ENCODE measurements at places on chromosomes 5 and 9. TPM values are rescaled to one million over a fixed set of nuclear protein-coding genes. Genes with fewer than 3 reads are reported as not detected.

The ABO gene
- not detected for polyA plus RNA-seq

The SMIM32 gene
- polyA plus RNA-seq: not detected

The TLX3 gene
- not detected for polyA plus RNA-seq

GRCh38 chr5:175572886-175573285 is 85.0 kb upstream of the HRH2 start:
- no peak for DNase-seq

The CAST gene
- polyA plus RNA-seq: 46.7 TPM

DNA sequence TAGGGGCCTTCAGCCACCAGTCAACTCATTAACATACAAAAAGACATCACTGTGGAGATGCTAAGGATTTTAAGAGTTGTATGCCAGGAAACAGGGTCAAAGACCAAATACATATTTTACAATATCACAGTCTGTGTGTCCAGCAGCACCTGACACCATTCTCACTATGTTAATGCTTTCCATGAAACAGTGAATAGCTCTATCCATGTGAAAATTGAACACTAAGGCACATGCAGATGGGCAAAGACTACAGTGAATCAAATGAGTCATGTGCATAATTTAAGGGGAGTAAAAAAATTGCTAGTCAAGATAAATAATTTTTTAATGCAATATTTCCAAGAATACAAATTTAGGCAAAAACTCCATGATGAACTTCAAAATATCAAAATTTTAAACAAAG is 7.6 kb upstream of the SPATA31E1 start:
- DNase-seq: no peak

The SPIN1 gene
- 24.0 TPM for polyA plus RNA-seq

The SARDH gene
- polyA plus RNA-seq: not detected

GRCh38 chr5:151093476-151093889 is 12.6 kb upstream of the TNIP1 start:
- DNase-seq: no peak

- DNase-seq: no peak
These were observed 51.5 kb downstream of the SLC44A1 start for GRCh38 chr9:105295986-105296385.

The SV2C gene
- polyA plus RNA-seq: not detected

GRCh38 chr9:106779796-106780195 is 83.2 kb upstream of the ZNF462 start:
- no peak for DNase-seq

DNA sequence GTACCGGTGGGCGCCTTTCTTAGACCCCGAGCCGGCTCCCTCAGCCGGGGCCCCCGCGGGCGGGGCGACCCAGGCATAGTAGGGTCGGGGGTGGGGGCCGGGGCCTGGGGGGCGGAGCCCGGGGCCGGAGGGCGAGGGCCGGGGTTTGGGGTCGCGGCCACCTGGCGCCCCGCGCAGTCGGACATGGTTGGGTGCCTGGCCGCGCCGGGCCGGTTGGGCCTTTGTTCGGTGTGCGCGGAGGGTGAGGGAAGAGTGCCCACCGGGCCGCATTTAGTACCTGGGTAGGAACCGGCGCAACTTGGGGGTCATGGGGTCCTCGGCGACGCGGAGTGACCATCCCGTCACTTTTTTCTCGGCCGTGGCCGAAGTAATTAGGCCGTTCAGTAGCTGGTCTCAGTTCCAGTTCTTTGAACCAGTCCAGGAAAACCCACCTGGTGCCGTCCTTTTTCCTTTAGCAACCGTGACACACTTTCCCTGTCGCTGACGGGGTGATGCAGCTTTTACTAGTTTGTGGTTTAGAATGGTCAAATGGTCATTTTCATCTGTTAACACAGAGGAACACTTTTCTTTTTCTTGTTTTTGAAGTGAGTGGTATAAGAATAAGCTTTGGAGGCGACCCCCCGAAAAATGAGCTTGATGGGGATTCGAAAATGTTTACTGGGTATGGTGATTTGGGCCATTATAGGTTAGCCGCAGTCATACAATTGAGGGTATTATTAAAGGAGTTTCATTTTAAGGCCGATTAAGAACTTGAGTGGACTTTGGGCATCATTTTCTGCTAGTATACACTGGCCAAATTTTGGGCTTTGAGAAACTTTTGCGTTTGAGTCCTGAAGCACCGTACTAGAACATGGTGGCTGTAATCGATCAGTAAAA is 589 bp downstream of the CKS2 start:
- DNase-seq: no peak

DNA sequence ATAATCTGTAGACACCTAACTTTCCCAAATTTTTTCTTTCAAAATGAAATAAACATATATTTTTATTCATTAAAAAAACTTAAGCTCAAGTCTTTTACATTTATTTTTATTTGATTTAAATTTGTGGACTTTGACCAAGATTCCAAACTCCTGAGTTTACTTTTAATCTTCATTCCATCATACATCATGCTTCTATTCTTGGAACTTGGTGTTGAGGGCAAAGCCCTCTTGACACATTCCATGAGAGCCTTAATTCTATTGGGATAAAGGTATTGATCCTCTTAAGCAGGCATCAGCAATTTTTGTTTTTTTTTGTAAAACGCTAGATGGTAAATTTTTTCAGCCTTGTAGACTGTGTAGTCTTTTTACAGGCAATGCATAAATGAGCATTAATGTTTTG is 53.6 kb downstream of the FBXO4 start:
- no peak for DNase-seq

DNA sequence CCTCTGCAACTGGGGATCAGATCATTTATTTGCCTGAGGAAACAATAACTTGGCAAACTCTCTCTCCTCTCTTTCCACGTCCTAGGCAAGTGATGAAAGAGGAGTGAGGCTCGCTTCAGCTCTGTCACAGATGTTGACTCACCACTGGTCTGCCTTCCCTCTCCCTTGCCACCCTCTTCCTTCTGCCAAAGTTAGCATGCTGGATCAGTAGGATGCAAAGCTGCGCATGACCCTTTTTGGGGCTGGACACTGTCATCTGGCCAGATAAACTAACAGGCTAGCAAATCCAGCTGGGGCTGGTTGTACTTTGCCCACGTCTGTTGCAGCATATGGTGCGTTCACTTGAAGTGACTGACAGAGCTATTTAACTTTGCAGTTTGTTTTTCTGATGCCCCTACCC is 36.2 kb upstream of the SMARCA2 start:
- no peak for DNase-seq
